RCC 7860 (cell line): ENCODE measurements at places on chromosomes 12 and 14.

DNA sequence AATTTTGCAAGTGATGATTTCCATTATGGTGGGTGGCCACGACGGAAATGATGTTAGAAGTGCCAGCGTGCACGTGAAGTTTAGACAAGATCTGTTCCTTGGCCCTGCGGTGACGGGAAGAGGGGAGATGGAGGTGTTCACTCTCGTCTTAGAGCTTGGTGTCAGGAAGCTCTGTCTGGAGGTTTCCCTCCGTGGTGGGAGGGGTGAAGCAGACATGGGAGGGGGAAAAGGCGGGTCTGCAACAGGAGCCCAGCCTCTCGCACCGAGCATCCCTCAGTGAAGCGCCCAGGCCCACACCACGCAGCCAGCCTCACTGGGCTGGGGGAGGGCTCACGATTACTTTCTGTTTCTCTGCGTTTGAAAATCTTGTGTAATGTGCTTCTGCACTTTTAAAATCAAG, 26.3 kb downstream of the EML1 start:
- DNase-seq, result no peak

DNA sequence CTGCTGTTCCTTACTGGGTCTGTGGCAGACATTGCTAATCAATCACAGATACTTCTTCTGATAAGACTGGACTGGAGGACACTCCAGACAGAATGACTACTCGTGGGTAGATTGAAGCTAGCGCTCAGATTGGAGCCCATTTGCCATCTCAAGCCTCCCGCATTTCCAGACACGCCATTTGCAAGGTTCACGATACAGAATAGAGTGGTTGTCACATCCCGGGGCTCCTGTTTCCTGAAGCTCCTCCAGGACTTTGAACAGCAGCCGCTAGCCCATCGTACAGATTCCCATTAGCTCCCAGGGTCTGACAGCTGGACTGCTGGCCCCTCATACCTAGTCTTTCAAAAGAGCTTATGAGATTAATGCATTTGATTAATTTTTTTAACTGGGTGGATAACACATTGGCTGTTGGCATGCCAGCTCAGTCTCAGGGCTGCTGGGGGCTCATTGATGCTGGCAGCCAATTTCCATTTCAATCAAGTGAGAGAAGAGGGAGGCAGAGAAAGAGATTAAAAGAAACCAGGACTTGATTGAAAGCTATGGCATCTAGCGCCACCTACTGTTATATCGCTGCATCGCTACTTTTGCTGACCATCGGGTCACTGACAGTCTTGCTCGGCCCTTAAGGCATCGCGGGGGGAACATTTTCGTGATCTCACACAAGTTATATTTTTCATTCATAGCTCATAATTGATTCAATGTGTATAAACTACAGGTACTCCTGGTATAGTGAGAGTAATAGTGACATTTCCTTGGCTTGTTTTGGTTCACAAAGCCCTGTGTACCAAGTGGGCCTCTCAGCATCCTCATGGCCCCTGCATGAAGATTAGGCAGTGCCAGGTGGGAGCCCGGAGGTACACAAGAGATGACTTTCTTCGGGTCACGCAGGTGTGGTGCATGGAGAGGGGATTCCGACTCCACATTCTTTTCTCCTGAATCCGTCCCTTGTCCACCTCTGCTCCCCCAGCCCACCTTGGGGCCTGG, 78.6 kb downstream of the CCDC60 start:
- DNase-seq, result peak; percentile 37

DNA sequence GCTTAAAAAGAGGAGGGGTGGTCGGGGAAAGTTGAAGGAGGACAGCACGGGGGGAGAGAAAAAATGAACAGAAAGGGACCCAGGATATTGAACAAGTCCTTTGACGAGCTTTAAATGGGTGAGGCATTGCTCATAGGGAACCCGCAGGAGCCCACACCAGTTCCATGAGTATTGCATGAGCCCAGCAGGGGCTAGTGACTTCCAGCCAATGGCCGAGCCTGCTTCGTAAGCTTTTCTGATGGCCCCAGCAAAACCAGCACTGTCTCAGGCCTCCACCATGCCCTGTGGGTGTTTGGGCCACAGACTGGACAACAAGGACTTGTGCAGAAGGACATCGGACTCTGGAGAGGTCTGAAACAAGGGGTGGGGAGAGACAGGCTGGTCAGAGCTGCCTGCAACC, 109.5 kb downstream of the ZFP36L1 start:
- DNase-seq, result peak; percentile 53

GRCh38 chr12:28683366-28683765, 465.7 kb upstream of the FAR2 start:
- no peak for DNase-seq
